ENCODE measurements at places on chromosomes 13 and 19.

DNA sequence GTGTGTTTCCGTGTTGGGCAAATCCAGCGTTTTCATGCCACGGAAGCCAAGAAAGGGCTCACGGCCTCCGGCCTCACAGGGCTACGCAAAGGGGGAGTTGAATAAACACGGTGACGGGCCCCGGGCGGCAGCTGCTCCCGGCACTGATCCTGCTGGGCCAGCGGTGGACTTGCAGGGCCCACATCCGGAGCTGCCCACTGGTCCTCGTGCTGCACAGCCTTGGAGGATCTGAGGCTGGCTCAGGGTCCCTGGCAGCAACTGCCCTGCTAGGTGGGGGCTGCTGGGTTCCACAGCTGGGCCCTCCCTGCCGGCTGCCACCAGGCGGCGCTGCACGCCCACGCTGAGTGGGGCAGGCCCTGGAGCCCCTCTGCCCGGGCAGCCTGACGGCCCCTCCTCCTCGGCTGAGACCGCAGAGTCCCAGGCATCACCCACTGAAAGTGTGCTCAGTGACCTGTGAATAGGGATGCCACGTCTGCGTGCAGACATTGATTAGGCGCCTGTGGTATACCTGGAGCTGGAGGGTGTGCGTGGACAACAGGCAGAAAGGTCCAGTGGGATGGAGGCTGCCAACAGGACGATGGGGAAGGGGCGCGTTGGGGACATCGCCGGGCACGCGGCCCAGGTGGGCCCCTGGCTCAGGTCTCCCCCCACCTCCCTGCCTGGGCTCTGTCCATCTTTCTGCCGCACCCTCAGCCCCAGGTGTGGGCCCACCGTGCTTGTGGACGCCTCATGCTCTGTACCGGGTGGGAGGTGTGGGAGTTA, 5.3 kb upstream of the HCN2 start:
- DNase-seq, result peak; percentile 62

DNA sequence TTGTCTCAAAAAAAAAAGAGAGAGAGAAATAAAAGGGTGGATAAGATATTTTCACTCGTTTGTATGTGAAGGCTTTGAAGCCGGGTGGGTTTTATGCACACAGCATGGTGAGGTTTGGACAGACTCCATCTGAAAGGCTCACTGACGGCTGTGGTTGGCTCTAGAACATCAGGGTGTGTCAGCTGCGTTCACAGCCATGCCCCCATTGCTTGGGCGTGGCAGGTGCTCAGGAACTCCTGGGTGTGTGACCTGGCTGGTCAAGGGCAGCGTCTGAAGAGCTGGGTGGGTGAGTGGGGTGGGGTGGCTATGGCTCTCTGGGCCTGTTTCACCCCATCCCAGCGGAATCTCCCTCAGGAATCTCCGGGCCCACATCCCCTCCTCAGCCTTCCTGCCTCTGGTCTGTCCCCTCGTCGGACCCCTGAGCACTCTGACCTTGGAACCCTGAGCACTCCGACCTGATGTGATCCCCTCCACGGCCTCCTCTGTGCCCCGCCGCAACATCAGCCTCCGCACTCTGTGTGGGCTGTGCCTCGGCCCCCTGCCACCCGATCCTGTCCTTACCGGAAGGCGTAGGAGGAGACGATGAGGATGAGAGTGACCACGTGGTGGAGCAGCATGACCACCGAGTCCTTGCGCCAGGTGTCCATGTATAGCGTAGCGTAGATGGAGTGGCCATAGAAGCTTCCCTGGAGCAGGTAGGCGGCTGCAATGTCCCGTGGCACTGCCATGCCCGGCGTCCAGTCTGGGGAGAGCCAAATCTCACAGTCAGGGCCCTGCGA, 12.2 kb downstream of the CERS1 start:
- no peak for DNase-seq

- DNase-seq, result no peak
Measured at GRCh38 chr13:22486490-22486889, 694.3 kb upstream of the SGCG start.

DNA sequence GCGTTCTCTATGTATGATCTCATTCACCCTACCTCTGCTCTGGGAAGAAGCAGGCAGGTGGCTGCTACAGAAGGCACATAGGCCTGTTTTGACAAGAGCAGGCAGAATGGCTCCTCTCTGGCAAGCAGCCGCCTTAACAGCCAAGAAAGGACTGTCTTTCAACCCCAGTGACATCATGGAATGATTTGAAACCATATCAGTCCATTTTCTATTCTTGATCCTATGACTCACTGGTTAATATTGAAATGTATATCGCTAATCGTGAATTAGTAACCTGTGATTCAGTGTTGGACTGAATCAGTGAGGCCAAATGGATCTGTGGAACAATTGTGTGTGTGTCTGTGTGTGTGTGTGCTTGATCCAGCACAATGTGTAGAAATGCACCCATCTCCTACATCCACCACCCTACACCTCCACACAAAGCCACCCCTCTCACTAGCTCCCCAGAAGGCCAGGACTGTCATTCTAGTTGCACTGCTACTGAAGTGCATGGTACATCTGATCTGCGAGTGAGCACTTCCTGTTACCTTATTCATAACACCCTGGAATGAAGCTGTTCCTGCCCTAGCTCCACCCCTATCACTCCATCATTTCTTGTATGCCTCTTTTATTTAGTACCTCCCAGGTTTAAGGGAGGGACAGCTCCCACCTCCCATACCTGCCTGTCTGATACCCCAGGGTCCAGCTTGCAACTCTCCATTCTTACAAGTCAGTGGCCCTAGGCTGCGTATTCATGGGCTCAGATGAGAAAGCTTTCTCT, 460.0 kb downstream of the FOXO1 start:
- DNase-seq, result peak; percentile 51

GRCh38 chr19:30223866-30224688, 148.1 kb upstream of the ZNF536 start:
- no peak for DNase-seq

DNA sequence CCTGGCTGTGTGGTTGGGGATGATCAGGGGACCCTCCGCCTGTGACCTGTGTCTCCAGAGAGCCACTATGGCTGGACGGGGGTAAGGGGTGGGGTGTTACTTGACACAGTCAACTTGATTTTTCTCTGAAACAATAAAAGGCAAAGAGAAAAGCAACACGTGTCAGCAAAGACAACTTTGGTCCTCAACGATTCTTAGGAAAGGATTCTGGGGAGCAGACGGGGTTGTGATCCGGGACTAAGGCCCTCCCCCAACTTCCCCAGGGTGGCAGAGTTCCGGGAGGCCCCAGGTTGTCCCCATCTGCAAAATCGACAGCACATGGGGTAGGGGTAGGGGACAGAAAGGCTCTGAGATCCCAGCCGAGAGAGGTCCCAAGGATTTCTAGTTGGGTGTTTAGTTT, 46.2 kb downstream of the COLGALT1 start:
- DNase-seq, result no peak

DNA sequence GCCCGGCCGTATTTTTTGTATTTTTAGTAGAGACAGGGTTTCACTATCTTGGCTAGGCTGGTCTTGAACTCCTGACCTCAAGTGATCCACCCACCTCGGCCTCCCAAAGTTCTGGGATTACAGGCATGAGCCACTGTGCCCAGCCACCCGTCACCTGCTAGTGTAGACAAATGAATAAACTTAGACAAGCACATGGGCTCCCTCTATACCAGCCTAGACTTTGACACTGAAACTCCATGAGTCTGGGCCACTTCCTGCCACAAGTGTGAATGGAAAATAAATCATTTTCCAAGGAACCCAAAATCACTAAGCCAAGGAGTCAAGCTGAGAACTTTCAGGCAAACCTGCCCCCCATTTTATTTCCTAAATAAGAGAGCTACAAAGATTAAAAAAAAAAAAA, 27.0 kb upstream of the TPT1 start:
- DNase-seq, result no peak

GRCh38 chr13:22193070-22193469, 522.2 kb downstream of the FGF9 start:
- DNase-seq, result no peak

GRCh38 chr19:1088416-1089010, 6.7 kb downstream of the POLR2E start:
- no peak for DNase-seq

GRCh38 chr19:27738569-27739193, 1474.3 kb downstream of the UQCRFS1 start:
- no peak for DNase-seq

DNA sequence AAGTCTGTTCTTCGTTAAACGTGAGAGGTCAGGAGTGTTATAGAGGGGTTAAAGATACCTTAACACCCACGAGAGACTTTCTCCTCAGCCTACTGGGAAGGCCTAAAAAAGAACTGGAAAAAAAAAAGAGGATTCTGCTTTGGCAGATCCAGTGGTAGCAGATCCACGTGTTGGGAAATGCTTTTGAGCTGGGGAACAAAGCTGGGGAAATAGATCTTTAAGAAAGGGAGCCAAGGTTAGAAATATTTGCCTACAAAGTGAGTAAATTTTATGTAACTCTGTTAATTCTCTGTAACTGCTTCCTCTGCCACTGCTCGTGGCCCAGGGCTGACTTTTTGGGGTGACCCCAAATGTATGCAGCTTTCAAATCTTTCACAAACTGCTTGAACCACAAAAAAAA, 11.7 kb downstream of the RFX2 start:
- DNase-seq, result no peak

DNA sequence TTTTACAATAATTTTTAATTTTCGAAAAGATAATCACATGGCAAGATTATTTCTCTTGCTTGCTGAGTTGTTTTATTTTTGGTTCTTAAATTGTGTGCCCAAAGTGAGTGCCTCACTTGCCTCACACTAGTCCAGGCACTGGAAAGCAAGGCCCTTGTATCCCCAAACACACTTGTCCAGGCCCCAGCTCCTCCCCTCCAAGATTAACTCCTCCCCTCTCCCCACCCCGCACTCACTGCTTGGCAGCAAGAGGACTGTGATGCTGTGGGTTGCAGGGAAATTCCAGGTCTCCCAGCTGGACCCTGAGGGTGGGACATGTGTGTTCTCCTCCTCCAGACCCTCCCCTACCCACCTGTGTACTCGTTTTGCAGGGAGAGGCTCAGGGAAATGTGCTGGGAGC, 3.9 kb downstream of the SIGLEC12 start:
- DNase-seq, result no peak

- DNase-seq, result no peak
Measured at GRCh38 chr19:14629557-14629956, 45.1 kb downstream of the ADGRE3 start.

DNA sequence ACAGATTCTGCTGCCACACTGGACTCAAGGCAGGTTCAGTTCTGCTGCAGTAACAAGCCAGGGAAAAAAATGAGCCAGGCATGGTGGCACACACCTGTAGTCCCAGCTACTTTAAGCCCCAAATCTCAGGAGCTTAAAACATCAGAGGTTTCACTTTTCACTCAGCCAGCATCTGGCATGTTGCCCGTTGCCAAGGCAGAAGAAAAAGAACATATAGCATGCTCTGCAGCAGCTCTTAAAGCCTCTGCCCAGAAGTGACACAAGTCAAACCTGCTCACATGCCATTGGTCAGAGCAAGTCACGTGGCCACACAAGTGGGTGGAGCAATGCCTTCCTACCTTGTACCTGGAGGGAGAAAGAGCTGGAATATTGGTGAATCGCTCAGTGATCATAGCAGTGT, 14.7 kb upstream of the ADGRE5 start:
- peak; percentile 92 for DNase-seq

DNA sequence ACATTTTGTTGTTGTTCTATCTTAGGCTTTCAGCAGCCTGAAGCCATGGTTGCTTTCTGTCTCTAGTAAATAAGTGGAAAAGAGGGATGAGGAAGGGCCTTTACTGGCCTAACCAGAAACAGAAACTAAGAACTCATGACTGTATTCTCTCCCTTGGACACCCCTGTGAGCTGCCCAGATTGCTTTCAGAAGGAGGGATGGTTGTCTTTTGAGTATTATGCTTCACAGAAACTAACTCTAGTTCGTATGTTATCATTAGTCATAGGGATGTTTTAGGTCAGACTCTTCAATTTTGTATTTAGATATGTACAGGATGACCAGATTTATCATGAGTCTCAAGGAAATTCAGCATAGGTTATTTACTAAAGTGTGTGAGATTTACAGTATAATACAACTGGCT, 17.5 kb downstream of the BORA start:
- no peak for DNase-seq

- peak; percentile 63 for DNase-seq
Measured at GRCh38 chr19:4815426-4816201, 15.9 kb downstream of the TICAM1 start.

- no peak for DNase-seq
Measured at GRCh38 chr13:32409001-32409313, 19.0 kb downstream of the N4BP2L1 start.

GRCh38 chr13:26534036-26534726, 23.3 kb upstream of the WASF3 start:
- DNase-seq, result no peak

DNA sequence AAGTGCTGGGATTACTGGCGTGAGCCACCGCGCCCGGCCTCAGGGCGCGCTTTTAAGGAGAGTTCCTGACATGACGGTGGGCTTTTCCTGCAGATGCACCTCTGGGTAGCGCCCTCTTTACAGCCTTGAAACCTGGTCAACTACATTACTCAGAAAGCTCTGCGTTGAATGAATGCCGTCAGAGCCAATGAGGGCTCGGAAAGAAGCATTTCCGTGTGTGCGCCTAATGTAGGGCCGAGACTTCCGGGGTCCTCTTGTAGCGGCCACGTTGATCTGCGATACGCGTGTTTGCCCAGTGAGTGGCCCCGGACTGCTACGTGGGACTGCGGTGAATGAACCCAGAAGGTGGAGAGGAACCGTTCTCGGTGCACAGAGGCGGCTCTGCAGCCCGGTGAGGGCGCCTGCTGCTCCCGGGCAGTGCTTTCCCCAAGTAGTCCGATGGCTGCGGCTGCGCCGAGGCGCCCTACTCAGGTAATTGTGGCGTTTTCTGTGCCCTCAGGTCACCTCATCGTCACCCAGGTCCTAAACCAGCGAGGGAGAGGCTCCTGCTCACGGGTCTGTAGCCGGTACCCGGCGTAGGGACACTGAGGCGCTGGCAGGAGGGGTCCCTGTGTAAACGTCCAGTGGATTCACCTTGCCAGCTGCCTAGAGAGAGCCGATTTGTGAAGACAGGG, 4.9 kb upstream of the ZNF552 start:
- DNase-seq, result peak; percentile 70

DNA sequence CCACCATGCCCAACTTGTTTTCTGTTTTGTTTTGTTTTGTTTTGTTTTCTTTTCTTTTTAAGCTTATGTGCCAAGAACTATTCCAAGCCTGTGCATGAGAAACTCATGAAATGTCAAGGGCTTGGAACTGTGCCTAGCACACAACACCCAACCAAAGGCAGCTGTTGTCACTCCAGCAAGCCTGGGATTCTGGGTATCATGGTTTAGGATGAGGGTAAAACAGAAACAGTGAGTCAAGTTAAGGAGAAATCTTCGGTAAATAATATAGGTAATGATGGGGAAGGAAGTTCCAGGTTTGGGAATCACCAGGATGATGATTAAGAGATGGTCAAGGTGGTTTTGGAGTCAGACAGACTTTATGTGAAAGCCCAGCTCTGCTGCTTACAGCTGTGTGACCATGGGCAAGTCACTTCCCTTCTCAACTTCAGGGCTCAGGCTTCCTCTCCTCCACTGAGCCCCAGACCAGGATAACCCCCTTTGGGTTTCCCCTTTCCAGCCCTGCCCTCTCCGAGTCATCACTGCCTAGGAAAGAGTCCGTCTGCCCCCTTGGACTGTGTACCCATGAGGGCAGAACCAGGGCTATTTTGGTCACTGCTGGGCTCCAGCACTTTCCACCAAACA, 5.0 kb downstream of the PVR start:
- no peak for DNase-seq
